ENCODE measurements at places on chromosomes 4 and X.

DNA sequence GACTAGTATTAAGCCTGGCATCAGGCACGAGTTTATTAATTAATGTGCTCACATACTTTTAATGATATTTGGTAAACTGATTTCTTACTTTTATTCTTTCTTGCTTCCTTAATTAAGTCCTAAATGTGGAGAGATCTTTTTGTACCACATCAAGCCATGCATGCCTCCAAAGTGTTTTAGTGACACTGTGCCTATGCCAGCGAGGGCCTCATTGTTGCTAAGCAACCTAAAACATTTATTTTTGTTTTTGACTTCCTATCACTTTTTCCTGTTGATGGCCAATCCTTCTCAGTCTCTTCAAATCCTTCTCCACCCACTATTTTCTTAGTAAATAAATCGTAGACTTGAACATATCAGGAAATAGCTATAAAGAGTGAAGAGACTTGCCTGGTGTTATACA, 5.5 kb upstream of the NSUN7 start:
- DNase-seq: no peak

- no peak for DNase-seq
Measured at GRCh38 chrX:9807355-9808182, 21.3 kb downstream of the SHROOM2 start.

- no peak for DNase-seq
Measured at GRCh38 chr4:118557298-118557851, 127.8 kb upstream of the METTL14 start.

- DNase-seq: no peak
Measured at GRCh38 chrX:153549231-153549630, 31.8 kb downstream of the ATP2B3 start.

- DNase-seq: no peak
Measured at GRCh38 chr4:177275999-177276398, 33.7 kb upstream of the NEIL3 start.

GRCh38 chr4:57078685-57079521, 31.3 kb downstream of the IGFBP7 start:
- DNase-seq: peak; percentile 79

GRCh38 chrX:112946227-112946626, 105.6 kb upstream of the AMOT start:
- DNase-seq: no peak

- DNase-seq: no peak
Measured at GRCh38 chr4:45910511-45910910, 213.3 kb downstream of the GABRG1 start.

GRCh38 chr4:98801259-98801725, 127.6 kb downstream of the EIF4E start:
- no peak for DNase-seq

DNA sequence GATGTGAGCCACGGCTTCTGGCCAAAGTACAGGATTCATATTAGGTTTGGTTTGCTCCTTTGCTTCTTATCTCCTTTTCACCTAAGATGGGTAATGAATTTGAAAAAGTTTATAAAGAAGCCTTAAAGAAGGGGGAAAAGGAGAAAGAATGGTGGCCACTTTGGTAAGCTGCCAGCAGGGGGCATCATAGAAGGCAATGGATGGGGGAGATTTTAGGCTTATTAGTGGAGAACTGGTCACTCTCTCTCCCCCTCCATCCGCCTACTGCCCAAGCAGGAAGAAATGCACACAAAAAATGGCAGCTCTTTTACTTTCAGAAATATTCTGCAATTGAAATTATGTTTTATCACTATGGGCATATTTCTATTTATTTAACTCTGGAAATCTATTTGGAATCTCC, 32.0 kb downstream of the SPARCL1 start:
- no peak for DNase-seq

DNA sequence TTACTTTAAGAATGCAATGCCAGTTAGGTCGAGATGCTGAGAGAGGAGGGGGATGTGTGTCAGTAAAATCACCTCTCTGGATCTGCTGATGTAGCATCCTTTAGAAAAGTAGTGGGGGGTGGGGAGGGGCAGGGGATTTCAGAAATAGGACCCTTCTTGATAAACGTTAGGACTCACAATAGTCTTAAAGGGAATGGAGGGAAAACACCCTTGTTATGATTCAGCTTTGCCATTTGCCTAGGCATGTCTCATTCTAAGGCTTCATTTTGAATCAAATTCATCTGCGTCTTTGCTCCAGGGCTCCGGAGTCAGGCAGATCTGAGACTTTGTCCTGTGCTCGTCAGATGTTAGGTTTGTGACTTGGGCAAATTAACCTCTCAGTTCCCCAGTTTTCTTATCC, 879 bp downstream of the SH2D1A start:
- no peak for DNase-seq

DNA sequence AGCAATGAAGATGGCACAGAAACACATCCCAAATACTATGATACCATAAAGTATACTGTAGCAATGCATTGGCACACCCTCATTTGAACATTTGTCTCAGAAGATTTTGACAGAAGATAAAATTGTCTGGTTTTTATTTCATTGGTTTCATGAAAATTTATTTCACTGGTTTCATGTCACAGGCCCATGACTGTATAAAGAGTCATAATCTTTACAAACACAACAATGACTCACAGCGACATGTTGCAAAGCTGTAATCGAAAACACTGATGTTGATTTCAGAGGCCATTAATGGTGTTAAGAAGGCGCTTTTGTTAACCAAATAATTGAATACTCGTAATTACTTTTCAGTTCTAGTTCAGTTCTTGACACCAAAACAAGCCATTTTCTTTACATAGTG, 8.1 kb upstream of the DTHD1 start:
- DNase-seq: no peak

GRCh38 chr4:128384765-128385598, 97.4 kb upstream of the PGRMC2 start:
- DNase-seq: no peak

DNA sequence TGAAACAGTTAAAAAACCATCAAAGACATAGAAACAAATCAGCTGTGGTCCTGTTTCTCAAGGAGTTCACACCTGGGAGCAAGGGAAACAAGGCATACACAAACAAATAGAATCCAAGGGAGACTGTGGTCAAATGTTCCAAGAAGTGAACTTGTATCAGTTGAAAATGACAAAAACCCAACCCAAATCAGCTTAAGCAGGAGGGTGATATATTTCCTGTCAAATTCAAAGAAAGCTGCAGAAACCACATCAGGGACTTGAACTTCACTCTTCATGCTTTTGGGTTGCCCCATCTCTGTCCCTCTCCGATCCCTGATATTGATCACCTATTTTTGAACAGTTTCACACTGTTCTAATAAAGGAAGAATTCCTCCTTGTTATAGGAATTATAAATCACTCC, 148.6 kb upstream of the FMR1 start:
- no peak for DNase-seq

DNA sequence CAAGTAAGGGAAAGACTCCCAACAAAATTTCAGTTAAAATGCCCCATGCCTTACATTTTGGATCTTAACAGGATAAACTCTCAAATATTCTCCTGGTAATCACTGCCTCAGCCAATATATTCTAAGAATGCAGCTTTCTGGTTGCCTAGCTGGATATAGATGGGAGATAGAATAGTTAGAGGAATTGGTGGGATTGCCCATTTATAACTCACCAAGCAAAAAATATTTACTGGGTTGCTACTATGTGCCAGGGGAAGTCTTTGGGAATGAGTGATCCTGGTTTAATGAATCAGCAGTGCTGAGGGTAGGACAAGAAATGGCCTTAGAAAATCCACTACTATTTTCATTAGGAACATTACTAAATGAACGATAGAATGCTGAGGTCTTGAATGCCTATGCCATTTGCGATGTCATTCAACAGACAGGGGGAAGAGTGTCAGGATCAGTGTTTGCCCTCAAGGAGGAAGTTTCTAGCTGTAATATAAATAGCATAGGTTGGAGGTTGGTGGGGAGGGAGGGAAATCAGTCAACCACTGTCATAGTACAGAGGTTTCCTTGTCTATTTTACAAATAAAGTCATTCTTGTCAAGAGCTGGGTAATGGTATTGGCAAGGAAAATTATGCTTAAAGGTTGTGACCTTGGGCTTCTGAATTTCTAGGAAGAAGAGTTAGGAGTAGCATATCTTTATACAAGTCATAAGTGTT, 63.5 kb downstream of the ENOPH1 start:
- no peak for DNase-seq
